ENCODE measurements at places on chromosomes 2 and 18.

DNA sequence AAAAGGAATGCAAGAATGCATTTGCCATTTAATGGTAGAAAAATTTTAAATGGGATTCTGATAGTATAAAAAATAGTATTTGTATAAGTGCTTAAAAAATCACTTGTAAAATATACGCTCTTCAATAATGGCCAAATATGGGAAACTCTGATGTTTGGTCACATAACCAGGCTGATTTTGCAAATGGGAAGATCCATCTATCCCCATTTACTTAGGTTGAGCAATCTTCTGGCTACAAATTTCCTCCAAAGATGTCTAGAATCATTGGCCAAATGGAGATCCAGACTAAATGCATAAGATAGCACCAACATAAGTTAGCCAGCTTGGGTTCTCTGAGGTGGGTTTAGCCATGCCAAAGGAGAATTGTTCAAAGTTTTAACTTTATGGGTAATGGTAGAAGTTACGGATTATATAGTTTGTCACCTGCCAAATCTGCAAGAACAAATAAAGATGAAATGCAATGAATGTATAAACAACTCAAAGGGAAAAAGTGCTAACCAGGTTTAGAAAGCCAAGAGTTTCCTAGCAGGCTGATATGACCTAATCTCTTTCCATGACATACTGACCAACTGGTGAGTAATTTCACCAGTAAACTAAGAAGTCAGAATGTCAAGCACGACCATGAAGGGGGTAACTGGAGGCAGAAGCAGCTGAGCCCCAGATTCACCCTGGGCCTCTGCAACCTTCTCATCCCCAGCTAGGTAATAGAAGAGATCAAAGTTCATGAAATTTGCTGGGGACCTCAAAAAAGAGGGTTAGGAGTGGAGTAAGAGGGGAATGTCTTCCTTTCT is 10.0 kb downstream of the RHOB start:
- no peak for DNase-seq

DNA sequence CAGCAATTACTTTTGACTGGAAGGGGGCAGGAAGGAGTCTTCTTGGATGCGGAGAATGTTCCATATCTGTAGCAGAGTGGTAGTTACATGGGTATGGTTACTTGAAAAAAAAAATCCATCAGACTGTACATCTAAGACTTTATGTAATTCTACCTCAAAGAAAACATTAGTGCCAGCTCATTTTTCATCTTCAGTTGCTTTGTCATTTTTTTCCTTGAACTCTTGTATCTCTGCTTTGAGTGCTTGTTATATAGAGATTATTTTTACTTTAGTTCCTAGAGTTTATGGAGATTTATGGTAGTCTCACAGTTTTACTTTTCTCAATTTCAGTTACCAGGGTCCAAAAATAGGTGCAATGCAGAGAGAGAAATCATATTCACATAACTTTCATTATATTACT is 60.0 kb upstream of the ITSN2 start:
- no peak for DNase-seq

- DNase-seq: no peak
Measured at GRCh38 chr2:218981881-218982585, 3.0 kb downstream of the FEV start.

DNA sequence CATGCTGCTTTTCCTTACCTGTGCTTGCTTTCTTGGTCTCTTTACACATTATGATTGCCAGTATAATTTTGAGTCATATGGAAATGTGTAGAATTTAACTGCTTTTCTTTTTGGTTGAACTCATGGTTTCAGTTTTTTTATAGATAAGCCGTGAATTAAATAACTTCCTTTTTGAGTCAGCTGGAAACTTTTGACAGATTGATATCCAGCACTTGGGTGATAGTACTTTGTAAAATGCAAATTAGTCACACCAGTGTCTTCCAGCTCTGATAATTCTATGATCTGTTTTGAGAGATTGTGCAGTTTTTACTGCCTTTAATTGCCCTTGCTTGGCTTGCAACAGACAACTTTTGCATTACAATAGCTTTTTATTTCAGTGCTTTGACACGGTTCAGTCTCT is 86.4 kb downstream of the NCOA1 start:
- DNase-seq: no peak

DNA sequence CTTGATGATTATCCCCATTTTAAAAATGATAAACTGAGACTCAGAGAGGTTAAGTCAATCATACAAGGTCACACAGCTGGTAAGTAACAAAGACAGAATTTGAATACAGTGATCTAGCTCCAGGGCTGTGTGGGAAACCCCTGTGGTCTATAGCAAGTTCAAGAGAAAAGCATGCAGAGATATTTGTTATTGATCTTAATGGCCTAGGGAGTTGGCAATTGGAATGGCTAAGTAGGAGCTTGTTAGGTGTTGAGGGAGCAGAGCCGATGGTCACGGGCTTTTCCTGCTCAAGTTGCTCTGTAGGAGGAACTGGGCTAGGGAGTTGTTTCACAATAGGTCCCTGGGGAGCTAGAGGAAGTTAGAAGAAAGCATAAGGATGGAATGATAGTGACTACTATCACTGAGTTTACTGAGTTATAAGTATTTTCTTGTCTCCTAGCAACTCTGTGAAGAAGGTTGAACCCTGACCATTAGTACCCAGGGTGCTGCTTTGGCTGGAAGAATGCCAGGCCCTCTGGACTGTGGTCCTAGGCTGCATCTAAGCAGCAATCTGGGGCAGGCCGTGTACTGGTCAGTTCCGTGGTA is 30.0 kb downstream of the RNF125 start:
- peak; percentile 20 for DNase-seq

DNA sequence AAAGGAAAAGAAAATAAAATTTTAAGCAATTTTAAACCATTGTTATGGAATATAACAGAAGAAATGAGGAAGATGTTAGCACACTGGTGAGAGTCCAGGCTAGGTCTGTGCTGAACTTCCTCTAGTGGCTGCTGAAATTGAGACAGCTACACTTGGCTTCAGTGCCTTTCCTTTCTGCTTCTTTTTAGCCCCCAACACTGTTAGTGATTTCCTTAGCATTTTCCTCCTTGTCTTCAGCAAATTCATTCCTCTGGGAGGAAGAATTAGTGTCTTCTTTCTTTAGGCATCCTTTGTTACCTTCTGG is 47.6 kb downstream of the ITGAV start:
- DNase-seq: no peak

- DNase-seq: no peak
Measured at GRCh38 chr18:35467624-35468016, 30.1 kb downstream of the INO80C start.

- no peak for DNase-seq
Measured at GRCh38 chr2:168244318-168244717, 3.1 kb downstream of the STK39 start.

- DNase-seq: no peak
Measured at GRCh38 chr2:88230911-88231310, 60.8 kb downstream of the THNSL2 start.

- DNase-seq: peak; percentile 17
Measured at GRCh38 chr2:37230581-37230980, 815 bp downstream of the CEBPZ start.

Data from AG20443 (cell line).